ENCODE measurements at places on chromosomes 4 and X.

DNA sequence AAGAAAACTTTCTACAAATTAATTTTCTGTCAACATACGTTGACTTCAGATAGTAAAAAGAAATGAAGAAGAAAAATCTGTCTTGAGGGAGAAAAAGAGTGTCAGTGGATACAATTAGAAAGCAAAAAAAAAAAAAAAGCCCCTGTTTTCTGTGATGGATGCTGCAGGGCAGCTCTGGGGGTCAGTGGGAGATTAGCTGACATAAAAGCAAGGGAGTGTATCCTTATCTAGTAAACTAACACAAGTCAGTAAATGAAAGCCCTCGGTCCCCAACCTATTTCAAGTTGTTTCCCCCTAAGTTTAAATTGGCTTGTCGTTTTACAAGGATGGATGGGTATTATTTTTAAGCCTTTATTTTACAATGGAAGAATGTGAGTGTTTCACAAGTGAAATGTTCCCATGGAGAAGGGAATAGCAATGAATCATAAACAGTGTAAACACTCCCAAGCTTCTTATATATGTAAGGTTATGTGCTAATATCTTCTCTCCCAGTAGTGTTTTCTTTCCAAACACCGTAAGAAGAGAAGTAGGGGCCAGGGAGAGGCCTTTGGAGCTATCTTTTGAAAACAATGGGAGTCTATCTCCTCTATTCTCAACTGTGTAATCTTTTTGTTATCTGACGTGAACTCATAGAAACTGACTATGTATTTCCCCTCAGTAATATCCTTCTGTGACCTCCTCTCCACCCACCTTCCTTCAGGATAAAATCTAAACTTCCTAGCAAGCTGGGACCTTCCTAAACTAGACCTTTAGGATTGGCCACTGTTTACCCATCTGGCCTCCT lies 347.7 kb downstream of the FBXO8 start:
- DNase-seq = no peak

GRCh38 chr4:175614890-175615289 lies 197.2 kb downstream of the GPM6A start:
- DNase-seq = no peak

GRCh38 chrX:72245461-72246089 lies 6.7 kb upstream of the ERCC6L start:
- peak; percentile 37 for DNase-seq

GRCh38 chr4:33422656-33423055 lies 2702.5 kb downstream of the PCDH7 start:
- no peak for DNase-seq

GRCh38 chrX:71992711-71993110 lies 82.1 kb downstream of the NHSL2 start:
- peak; percentile 61 for DNase-seq

- no peak for DNase-seq
Observed at GRCh38 chr4:136562834-136563233, 969.5 kb downstream of the PCDH18 start.

DNA sequence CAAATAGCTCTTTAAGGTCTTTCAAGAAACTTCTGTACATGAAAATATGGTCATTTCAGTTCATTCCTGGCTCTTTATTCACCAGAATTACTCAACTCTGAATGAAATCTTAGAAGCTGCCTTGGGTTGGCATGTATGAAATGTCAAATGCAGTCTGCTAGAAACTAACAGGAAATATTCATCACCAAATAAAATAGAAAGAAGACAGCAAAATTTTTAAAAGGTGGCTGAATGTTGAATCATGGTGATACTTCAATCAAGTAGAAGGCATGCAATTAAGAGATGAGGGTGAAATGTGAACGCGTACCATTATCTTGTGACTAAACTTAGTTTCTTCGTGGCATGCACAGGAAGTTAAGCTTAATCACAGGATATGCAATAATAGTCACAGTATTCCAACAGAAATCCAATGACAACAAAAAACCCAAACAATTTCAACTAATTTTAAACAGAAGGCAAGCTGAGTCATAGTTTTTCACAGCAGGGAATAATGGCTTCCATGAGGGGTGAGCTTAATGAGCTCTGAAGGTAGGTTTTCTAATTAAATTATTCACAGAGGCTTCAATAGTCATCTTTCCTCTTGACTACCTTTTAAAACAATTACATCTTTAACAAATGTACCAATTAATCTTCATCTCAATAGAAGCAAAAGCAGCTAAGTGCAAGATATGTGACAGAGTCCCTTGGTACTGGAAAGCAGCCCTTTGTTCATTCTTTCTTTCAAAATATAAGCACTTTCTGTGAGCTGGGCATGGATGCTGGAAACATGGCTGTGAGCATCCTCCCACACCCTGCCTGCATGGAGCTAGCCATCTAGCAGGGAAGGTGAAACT lies 44.5 kb downstream of the SCFD2 start:
- no peak for DNase-seq

- DNase-seq = no peak
Observed at GRCh38 chr4:136036744-136037143, 1495.5 kb downstream of the PCDH18 start.
